ENCODE measurements at places on chromosomes 5 and 9. TPM values are rescaled to one million over a fixed set of nuclear protein-coding genes. Genes with fewer than 3 reads are reported as not detected.

The LHX3 gene
- total RNA-seq: not detected

The UCK1 gene
- total RNA-seq: 39.1 TPM

The EPB41L4B gene
- total RNA-seq: 1.1 TPM

DNA sequence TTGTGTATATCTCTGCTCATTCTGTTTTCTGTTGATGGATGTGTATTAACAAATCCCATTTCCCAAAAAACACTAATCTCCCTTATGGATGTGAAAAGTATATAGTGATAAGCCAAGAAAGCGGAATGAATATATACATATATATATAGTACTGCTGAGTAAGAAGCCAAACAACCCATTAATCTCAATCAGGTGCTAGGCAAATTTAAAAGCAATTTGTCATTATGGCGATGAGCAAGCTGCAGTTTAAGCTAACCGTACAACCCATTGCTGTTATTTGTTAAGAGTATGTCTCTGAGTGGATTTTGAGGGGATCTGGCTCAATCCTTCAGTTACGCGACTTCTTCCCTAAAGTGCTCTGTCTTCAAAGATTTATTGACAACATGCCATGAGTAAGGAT is 640.4 kb upstream of the ARRDC3 start:
- no peak for DNase-seq

DNA sequence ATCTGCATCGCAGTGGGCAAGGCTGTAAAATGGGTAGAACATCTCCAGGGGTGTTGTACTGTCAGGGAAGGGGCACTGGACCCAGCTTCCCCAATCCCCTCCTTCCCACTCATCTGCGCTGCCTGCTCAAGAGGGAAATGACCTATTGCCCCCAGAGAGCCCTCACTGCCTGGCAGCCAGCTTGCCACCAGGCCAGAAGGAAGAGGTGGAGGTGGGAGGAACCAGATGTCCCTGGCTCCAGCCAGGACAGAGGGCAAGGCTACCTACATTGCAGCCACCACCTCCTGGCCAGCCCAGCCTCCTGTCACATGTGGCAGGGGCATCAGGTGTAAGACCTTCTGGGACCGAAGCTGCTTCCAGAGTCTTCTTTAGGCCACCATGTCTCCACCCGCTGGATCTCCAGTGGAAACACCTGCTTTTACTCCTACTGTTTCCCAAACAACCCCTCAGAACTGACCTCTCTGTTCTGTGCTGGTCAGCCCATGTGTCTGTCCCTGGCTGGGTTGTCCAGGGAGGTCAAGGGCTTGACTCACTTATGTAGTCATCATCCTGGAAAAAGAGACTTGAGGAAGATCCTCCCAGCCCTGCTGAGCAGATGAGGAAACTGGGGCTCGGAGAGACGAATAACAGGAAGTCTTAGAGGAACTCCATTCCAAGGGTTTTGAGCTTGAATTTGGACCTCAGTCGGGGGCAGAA is 42.3 kb downstream of the JADE2 start:
- no peak for DNase-seq

DNA sequence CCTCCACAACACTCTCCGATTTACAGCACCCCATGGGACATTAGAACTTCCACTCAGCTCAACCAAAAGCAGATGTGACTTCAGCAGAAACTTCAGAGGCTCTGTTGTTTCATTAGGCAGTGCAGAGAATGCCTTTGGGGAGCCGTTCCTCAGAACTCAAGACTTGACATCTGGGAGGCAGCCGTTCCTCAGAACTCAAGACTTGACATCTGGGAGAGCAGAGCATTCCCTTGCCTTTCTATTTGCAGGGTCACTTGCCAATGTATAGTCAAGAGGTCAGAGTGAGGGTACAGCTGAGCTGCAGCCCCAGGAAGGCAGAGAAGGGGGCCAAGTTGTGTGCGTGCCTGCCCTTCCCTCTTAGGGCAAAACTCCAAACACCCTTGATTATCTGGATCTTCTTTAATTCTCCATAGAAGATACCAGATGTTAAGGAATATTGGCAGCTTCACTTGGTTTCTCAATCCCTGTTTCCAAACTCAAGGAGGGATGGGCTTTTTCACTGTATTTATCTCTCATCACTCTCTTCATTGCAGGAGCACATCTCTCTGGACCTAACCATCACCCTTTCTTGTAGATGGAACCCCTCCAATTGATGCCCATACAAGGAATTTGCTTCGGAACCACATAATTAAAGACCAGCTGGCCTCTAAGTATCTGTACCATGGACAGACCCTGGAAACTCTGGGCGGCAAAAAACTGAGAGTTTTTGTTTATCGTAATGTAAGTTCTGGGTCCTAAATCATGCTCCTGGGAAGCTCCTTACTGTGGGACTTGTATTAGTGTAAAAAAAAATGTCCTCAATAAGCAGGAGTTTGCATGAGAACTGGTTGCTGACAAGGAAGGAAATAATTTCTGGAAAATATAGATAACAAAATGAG is 25.6 kb downstream of the TGFBI start:
- no peak for DNase-seq

DNA sequence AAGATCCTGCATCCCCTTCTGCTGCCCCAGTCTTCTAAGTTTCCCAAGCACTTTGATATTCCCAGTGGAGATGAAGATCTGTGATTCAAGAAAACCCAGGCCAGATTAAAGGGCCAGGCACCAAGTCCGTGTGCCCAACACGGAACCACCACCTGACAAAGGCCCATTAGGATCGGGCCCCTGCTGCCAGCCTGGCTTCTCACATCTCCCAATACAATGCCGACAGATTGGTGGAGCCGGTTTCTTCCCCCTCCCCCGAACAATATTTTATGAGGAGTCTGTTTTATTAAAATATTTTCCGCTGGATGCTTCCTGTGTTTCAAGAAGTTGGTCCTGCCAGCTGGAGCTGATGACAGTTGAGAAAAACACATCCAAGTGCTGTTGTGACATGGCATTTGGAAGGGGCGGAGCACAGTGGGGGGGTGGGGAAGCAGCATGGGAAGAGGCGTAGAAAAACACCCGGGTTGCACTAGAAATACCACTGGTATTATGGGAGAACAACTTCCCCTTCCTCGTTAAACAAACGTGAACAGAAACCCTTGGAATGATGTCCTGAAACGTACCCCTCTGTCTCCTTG is 45.0 kb downstream of the CRB2 start:
- DNase-seq: no peak

DNA sequence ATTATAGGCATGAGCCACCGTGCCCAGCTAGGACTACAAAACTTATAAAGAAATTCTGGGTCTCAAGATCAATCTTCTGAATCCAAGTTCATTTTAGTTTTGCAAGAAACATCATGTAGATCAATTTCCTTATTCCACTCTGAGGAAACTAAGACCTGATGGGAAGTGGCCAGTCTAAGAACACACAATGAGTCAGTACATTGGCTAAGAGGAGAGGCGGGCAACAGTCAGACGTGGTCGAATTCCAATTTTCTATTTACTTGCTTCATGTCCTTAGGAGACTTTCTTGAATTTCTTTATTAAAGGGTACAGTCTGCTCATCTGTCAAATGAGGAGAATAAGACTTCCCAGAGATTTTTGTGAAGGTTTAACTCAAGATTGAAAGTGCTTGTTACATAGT is 432.1 kb upstream of the BRINP1 start:
- DNase-seq: peak; percentile 8

DNA sequence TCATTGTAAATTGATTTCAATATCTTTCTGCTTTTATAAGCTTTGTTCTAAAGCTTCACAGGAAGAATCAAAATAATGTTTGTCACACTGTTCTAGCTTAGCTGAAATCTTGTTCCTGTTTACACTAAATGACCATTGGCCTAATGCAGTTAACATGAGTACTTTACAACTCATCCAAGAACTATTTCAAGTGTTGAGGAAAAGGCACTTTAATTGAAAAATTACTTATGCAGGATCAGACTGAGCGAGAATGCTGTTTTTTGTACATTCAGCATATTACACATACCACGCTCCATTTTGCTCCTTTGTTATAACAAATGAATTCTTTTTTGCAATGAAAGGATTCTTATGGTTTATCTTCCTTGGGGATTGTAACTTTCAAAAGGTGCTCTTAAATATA is 22.4 kb upstream of the SMIM15 start:
- DNase-seq: no peak

GRCh38 chr5:157540707-157541446 is 34.7 kb downstream of the ADAM19 start:
- no peak for DNase-seq

Measured in thoracic aorta (tissue), 2 donors.